ENCODE measurements at places on chromosomes 3 and 15.

DNA sequence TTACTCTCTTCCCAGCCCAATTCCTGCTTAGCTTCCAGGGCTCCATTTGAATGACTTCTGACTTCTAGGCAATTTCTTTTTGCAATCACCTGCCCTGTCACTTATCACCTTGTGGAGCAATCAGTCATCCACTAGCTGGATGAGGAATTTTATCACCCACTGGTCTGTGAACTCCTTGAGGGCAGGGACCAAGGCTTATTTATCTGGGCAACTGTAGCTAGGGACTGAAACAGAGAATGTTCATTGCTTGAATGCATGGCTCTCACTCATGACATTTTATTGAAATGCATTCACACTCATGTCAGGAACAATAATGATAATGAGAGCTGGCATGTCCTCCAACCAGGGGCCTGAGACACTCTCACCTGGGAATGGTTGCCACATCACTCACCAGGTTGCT lies 15.5 kb downstream of the TNFAIP8L3 start:
- DNase-seq, result no peak

DNA sequence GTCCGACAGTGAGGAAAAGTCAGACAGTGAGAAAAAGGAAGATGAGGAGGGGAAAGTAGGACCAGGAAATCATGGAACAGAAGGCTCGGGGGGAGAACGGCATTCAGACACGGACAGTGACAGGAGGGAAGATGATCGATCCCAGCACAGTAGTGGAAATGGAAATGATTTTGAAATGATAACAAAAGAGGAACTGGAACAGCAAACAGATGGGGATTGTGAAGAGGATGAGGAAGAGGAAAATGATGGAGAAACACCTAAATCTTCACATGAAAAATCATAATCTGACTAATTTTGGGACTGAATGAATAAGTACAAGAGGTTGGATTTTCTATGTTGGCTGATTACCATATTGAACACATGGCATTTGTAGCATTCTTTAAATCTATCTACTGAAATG lies 26.2 kb downstream of the SEC62 start:
- DNase-seq, result no peak

GRCh38 chr15:25776071-25776746 lies 86.9 kb downstream of the ATP10A start:
- DNase-seq, result no peak

DNA sequence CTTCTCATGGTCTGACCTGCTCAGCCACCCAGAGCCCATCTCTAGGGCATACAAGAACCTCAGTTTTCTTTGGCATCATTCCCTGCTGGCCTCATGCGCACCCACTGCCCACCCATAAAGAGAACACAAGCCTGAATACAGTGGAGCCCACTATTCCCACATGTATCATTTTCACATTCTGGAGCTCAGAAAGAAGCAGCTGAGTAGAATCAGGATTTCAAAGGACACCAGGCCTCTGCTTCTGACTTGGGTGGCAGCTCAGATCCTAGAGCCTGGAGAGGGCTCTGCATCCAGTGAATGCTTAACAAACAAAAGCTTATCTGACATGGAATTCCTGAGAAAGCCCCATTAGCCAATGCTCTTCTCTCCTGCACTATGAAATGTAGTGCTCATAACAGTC lies 34.7 kb downstream of the RBP2 start:
- no peak for DNase-seq

DNA sequence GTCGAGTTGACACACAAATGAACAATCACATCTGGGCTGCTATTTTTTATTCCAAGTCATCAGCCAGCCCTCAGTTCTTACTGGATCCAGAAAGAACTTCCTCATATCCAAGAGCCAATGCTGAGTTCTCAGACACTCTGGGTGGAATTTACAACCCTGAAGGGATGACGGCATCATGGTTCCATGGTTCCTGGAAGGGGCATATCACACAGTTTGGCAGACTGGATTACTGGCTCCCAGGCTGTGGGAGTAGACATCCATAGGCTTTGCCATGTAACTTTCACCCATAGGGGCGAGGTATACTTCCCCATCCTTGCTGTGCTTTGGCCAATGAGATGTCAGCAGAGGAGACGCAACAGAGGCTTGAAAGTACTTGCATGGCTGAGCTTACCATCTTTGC lies 26.9 kb upstream of the KBTBD12 start:
- no peak for DNase-seq

DNA sequence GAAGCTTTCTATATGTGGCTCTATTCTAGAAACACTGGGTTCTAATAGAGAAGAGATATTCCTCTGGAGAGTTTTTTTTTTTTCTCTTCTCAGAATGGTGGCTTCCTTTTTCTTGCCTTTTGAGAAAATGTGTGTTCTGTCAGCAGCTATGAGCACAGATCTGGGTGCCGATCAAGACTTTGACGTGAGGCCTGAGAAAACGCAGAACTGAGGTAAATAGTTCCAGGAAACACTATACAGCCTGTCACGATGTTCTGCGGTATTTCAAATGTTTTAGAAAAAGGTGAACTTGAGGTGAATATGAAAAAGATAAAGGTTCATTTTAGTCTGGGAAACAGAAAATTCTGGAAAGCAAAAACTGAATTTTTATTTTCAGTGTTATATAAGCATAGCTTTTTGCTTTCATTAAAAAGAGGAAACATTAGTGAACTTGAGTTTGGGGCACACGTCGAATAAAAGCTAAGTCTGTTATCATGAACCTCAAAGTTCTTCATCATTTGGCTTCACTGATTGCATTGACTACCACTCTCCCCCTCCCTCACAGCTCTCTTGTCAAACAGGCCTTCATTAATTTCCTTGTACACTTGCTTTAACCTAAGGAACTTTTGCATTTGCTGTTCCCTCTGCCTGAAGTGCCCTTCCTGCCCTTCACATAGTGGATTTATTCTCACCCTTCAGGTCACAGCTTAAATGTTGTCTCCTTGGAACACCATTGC lies 265.1 kb downstream of the NFKBIZ start:
- DNase-seq, result peak; percentile 41
